Stimulated activated CD8-positive, alpha-beta memory T cell treated with anti-CD3 and anti-CD28 coated beads, Interleukin-7, amount 100 ng/mL, for 1 hour (primary cell): ENCODE measurements at places on chromosomes 11 and 22.

GRCh38 chr11:67606093-67606491 is 644 bp upstream of the NDUFV1 start:
- DNase-seq = no peak

- DNase-seq = no peak
Observed at GRCh38 chr22:35352214-35353111, 28.4 kb upstream of the HMOX1 start.

DNA sequence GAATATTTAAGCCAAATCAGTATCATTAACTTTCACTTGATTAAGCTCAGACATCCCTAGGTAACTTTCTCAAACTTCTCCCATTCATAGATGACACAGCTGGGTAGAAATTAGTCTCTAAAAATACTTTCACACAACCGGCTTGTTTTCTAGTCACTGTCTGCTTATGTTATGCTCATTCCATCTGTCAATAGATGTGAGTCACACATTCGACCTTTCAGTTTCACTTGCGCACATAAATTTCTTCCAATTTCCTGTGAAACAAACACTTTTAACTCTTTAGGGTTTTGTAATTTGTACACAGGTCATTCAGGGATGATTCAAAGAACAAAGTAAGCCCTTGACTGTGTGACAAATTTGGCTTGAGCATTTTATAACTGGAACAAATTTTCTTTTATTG is 723.0 kb downstream of the KCNA4 start:
- DNase-seq = no peak

DNA sequence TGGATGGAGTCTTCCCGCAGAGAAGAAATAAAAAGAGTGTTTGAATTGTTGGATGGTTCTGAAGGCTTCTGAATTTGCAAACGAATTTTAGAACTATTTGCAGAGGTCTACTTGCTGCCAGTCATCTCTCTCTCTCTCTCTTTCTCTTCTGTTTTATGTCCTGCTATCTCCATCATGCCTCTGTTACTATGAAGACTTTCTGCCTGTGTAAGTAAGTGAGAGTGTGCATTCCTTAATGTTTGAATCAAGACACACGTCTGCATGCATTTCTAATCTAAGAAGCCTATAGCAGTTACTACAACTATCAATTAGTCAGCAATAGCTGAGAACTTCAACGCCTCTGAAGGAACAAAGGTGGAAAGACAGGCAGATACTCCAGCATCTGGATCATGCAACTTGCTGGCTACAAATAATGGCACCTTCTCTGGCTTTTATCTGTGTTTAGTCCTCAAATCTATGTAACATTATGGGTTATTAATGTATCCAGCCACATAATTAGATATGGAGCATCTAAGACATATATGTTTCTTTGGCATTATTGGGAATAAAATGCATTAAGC is 191.5 kb upstream of the BLID start:
- DNase-seq = no peak

- no peak for DNase-seq
Observed at GRCh38 chr11:74684661-74685060, 46.6 kb downstream of the CHRDL2 start.

DNA sequence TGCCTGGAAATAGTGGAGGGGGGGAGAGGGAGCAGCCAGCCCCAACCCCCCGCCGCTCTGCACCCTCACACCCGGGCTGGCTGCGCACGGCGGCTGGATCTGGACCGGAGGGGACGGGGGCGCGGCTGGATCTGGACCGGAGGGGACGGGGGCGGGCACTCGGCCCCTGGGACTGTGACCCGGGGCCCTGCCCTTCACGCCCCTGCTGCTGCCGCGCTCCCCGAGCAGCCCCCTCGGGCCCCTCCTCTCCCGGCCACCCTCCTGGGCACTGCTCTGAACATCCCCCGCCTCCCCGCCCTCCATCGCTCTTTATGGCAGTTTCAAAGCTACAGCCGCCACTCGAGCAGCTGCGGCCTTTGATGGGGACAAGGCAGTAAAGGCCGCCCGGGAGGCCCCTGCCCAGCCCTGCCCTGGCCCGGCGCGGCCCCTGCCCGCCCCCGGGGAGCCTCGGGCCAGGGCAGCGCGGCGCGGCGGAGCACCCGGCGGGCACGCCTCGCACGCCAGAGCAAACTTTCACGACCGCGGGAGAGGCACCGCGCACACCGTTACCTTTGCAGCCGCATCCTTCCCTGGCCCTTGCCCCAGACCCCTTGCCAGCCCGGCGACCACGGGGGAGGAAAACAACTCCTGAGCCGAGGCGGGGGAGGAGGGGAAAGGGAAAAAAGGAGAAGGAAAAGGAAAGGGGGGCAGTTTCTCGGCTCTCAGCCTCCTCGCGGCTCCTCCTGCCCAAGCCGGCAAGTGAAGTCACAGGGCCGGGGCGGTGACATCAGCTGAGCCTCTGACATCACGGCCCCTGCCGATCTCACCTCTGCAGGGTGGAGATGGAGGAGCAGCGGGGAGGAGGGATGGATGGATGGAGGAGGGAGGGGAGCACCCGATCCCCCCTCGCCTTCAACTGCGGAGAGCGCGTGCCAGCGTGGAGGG is 13.1 kb upstream of the TCF20 start:
- no peak for DNase-seq

- no peak for DNase-seq
Observed at GRCh38 chr11:46335271-46335670, 12.0 kb upstream of the DGKZ start.

DNA sequence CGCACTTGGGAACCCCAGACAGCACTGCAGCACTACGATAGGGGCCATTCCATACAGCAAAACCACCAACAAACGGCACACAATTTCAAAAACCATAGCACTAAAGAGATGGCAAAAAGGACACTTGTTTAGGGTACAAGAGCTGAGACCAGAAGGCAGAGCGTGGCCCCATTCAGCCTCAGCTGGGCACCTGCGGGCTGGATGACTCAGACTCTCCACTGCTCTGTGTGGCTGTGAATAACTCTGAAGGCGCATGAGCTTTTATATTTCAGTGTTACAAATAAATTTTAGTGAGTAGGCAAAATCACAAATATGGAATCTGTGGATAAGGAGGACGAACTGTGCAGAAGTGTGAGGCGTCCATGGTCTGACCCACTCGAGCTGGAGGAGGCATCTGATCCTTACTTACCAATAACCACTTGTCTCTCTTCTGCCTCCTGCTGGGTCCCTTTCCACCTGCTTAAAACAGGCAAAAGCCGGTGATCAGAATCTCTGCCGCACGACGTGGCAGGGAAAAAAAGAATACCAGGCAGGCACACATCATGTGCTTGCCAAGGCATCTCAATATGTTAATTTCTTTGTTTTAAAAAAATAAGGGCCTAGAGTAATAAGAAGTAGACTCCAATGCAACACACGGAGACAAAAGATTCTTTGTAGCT is 325.7 kb downstream of the SHANK2 start:
- no peak for DNase-seq

DNA sequence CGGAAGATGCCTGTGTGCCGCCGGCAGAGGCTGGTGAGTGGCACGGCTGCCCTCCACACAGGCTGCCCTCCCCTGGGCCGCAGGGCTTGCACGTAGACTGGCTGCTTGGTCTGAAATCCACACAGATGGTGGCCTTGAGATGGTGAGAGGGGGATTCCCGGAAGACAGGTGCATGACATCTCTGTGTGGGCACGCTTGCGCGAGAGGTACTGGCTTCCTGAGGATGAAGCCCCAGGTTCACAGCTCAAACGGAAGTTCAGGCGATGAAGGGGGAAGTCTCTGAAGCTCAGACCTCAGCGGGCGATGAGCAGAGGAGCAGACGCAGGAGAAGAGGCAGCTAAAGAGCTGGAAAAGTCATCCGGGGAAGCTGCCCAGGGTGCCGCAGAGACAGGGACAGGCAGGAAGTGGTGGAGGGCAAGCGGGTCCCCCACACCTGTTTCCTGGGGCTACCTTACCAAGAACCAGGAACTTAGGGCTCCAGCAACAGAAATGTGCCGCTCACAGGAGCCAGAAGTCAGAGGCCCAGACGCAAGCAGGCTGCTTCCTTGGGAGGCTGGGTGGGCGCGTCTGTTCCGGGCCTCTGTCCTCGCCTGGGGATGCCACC is 7.2 kb downstream of the CRELD2 start:
- no peak for DNase-seq

GRCh38 chr11:70501933-70502540 is 103.7 kb downstream of the CTTN start:
- no peak for DNase-seq

GRCh38 chr22:41347066-41347859 is 34.5 kb upstream of the TEF start:
- no peak for DNase-seq

DNA sequence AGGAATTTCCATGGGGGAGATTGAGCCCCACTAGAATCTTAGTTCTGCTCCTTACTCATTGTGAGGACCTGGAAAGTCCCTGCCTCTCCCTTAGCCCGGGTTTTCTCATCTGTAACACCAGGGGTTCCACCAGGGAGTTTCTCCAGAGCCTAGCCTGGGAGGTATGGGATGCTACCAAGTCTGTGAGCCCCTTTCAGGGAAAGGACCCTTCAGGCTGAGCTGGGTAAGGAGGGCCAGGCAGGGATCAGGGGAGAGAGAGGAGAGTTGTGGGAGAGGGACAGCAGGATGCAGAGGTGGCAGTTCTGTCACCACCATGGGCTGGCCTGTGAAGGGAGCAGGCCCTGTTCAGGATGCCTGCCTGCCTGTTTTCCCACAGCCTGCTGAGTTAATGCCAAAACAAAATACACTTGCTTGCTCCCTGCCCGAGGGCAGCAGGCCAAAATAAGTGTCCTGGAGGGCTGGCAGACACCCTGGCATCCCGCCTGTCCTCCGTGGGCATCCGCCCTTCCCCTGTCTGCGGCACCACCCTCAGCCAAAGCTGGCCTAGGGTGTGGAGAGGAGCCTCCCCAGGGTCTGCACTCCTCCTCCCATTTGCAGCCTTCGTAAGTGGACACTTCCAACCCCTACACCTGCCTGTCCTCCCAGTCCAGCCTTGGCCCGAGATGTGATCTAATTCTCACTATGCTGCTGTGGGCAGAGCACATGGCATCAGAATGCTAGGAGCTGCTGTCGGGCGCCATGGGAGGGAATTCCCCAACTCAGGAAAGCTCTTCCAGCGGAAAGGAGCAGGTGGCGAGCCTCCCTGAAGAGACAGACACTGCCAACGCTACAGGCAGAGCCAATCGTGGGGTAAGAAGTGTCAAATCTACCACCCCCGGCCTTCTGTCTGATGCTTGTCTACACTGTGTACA is 5.9 kb upstream of the FCHSD2 start:
- DNase-seq = no peak

DNA sequence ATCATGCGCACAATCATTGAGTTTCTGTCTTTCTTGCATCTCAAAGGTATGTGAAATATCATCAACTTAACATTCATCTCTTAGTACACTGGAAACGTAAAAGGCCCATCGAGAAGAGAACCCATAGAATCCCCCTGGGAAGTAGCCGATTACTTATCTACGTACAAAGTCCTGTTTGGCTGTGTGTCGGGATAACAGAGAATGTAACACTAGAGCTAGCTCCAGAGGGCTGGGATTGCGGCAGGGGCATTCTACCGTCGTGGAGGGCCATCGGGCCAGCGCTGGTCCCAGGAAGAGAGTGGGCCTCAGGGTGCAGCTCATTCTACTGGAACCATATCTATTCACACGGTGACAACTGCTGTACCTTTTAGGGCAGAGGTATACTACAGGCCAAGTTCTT is 4.5 kb downstream of the GAL start:
- no peak for DNase-seq

- no peak for DNase-seq
Observed at GRCh38 chr11:70511345-70511744, 113.0 kb downstream of the CTTN start.

DNA sequence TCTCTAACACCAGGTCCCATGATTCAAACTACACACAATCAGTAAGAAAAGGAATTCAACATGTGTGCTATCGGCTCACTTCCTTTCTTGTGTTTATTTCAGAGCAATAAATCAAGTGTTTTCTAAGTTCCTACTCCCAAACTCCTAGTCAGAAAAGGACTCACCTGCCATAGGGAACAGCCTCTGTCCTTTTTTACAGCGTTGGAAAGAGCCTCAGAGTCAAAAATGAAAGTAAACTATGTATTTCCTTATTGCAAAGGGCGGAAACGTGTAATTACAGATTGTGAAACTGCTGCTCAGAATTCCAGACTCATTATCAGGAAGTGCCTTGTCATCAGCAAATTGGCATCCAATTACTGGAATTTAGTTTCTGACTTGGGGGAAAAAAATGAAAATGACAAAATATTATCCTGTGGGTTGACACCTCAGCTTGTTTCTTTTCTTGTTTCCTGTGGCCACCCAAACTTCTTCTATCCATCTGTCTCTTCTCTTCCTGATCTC is at the start of gene CASP4:
CASP4 (minus strand) TSS at position 220 of the 501 bp plus-strand sequence; CDS start at position 171, 49 bp downstream.
- DNase-seq = no peak

DNA sequence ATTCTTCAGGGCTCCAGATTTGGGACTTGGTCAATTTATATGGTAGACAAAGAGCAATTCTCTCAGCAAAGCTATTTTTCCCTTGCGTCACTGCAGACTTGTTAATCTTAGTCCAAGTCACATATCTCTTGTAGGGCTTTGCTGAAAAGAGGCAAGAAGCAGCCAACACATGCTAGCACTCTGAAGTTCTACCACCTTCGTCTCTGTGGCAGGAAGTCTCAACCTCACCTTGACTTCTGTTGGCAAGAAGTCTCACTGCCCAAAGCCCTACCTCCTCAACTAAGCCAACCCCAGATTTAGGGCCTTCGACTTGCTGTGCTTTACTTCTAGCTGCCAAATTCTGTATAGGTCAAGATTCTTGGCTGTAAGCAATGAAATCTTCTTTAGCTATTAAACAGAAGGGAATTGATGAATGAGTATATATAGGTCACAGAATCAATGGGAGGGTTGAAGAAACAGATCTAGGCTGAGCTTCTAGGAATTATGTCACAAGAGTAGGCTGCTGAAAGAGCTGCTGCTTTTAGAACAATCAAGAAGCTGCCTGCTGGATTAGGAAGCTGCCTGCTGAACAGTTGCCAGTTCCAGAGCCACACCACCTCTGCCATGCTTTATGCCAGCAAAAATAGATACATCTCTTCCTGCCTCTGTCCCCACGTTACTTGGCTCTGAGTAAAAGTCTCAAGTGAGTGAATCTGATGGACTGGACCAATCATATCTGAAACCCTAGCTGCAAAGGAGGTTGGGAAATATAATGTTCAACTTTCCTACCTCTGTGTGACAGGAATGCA is 17.6 kb upstream of the NCR3LG1 start:
- DNase-seq = no peak

DNA sequence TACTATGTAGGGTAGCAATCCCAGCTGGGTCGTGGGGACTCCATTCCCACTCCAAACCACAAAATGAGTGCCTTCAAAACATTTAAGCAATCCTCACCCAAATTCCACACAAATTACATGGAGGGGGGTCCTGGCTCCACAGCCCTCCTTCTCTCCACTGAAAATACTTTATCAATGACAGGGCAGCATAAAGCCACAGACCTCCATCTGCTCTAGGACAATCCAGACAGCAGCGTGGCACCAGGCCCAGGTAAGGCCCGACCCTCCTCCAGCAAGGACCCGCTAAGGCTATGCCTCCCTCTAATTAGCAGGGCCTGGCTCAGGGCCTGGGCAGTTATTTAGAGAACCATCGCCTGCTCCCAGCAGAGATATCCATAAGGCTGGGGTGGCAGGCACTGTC is at the start of gene PANX3:
PANX3 (plus strand) TSS at position 365 of the 400 bp plus-strand sequence. CDS start 129 bp downstream, outside the sequence.
- DNase-seq = no peak

DNA sequence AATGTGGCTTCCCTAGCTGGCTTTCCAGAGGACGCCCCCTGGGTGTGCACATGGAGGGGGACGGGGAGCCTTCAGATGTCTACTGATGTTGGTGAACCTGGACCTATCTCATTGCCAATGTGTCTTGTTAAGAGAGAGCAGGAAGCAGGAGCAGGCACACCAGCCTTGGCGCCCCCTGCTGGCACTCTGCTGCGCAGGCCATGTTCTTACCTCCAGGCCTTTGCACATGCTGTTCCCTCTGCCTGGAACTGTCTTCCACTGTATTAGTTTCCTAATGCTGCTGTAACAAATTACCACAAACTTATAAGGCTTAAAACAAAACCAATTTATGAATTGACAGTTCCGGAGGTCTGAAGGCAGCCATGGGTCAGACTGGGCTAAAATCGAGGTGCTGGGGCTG is 23.6 kb upstream of the MN1 start:
- DNase-seq = no peak
